ENCODE measurements at places on chromosomes 12 and 14.

GRCh38 chr12:5232291-5232690 is 188.6 kb downstream of the KCNA5 start:
- DNase-seq, result no peak

- no peak for DNase-seq
These were observed 1.0 kb downstream of the KLRK1 start for GRCh38 chr12:10388624-10389413.

DNA sequence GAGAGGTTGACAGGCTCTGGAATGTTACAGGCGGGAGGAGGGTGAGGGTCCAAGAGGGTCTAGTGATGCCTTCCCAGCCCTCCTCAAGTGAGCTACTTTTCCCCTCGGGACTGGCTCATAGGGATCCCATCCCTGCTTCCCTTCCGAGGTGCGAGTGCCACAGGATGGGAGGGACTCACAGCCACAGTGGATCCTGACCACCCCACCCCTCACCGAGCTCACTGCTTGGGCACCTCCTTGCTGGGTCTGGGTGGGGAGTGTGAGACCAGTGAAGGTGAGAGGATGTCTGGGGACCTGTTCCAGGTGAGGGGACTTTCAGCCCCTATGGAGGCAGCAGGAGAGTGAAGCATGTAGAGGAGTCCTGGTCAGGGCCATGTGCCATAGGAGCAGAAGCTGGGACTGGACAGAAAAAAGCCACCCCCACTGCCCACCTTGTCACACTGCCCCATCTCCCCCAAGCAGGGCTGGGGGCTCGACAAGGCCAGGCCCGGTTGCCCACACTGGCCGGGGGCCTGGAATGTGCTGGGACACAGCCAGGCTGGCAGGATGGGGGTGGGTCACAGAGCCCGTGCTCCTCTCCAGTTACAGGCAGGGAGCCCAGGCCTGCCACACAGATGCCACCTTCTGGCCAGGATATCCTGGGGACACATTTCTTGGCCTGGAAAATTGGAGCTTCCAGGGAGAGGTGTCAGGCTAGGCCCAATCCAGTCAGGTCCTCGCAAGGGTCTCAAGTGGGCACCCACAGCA is 1.7 kb upstream of the TNS2 start:
- no peak for DNase-seq

GRCh38 chr14:69152902-69153151 is at the start of gene DCAF5:
TSS of gene DCAF5 (minus strand) at chr14:69153119. CDS start at chr14:69152978, 141 bp downstream.
- no peak for DNase-seq

DNA sequence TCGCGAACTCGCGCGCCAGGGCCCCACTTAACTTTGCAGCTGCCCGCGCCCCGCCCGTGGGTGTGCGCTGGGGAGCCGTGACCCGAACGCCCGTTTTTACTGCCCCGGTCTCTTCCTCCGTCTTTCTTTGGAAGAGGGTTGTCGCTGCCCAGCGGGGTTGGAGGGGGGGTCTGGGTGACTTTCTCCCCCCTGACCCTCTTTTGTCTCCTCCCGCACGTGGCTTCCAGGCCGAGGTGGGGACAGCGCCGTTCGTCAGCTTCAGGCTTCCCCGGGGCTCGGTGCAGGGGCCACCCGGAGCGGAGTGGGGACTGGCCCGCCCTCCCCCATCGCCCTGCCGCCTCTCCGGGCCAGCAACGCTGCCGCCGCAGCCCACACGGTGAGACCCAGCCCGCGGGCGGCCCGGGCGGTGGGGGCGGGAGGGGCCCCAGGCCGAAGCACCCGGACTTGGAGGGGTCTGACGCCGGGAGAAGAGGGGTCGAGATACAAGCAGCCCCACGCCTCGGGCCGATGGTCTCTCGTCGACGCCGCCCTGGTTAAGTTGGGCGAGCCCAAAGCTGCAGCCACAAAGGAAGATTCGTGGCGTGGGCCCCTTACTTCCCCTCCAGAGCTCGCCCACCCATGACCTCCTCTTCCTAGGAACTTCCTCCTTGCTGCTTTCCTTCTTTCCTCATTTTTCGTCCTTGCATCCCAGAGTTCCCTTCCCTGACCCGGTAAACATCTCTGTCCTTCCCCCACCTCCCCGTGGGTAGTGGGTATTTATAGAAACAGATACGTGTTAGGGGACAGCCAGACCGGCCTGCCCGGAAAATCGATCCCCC is 1.2 kb downstream of the DYRK2 start:
- no peak for DNase-seq

DNA sequence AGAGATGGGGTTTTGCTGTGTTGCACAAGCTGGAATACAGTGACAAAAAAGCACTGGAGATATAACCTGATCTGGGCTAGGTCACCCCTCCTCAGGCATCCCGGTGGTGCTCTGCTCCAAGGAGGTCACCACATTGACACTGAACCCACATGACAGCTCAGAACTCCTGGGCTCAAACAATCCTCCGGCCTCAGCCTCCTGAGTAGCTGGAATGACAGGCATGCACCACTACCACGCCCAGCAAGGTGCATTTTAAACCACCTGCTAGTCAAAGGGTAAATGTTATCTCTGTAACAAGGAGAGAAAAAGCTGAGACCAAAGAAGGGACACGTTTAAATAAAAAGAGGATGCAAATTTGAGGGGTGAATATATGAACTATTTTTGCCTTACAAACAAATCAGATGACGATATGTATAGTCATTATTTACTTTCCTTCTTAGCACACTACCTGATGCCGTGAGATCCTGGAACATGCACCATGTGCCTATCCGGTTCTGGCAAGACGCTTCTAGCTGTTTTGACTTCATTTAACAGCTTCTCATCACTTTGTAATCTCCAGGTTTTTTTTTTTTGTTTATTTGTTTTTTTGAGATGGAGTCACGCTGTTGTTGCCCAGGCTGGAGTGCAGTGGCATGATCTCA is 135.1 kb downstream of the PPM1H start:
- no peak for DNase-seq

- no peak for DNase-seq
These were observed 161.9 kb upstream of the PLEKHG7 start for GRCh38 chr12:92540782-92541423.

GRCh38 chr14:101960225-101960624 is 4.1 kb upstream of the DYNC1H1 start:
- no peak for DNase-seq

GRCh38 chr12:13074396-13075117 is 28.9 kb downstream of the GSG1 start:
- no peak for DNase-seq

DNA sequence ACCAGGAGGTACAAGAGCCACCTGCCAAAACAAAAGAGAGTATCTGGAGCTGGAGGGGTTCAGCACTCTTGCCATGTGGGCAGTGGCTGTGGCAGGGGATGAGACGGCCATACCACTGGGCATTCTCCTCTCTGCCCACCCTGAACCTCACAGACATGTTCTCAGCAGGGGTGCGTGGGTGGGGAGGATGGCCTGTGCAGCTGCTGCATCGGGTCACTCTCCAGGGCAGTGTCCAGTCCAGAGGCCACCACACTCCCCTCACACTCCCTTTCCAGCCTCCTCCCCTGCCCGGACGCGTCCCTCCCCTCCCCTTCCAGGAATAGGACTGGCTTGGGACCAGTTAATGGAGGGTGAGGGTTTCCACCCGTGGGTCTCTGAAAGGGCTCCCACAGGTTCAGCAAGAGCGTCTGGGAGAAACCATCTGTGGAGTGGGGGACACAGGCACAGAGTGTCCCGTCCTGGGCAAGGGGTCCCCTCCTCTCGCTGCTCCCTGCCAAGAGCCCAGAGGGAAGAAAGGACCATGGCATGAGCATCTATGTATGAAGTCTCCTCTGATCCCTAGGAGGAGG is 501 bp downstream of the C1R start:
- DNase-seq, result no peak

DNA sequence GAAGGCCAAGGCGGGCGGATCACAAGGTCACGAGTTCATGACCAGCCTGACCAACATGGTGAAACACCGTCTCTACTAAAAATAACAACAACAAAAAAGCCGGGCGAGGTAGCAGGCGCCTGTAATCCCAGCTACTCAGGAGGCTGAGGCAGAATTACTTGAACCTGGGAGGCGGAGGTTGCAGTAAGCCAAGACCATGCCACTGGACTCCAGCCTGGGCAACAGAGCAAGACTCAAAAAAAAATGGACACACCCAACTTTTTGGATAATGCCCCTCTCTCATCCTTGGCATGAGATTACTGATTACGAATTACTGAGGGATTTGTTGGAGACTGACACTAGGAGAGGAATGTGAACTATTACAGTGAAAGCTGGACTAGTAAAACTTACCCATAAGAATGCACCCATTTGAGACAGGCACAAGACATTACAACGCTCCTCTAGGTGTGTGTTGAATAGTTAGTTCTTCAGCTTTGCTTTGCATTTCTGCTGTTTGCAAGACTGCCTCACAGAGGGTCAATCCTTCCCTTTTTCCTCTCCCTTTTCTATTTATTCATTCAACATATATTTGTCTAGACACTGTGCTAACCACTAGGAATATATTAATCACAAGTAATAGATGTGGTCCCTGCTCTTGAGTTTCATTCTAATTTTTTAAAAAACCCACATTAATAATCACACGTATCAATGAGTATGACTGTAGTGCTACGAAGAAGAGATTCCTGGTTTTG is 46.0 kb upstream of the OR5AU1 start:
- DNase-seq, result no peak
